ENCODE measurements at places on chromosomes 1 and 21.

GRCh38 chr1:185957441-185958363 is 223.5 kb downstream of the HMCN1 start:
- no peak for DNase-seq

DNA sequence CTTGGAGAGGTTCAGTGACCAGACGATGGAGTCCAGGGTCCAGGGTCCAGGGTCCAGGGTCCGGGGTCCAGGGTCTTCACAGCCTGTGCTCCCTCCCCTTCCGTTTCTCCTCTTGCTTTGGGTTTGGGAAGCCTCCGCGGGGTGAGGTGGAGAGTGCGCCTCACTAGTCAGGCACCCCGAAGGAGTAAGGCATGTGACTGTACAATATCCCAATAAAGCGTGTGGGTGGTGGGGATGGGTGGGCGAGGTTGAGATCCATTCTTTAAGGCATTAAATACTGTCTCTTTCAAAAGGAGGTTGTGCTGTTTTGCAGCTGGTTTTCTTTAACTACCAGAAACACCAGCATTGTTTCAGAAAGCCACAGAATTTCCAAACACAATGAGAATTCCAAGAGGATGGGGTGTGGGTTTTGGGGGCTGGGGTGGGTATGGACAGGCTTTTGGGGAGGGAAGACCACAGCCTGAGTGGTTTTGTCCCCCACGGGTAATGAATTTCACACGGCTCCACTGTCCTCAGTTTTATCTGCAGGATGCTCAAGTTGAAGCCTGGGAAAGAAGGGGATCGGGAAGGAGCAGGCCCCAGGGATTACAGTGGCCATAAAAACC is 65.7 kb downstream of the KIF26B start:
- no peak for DNase-seq

DNA sequence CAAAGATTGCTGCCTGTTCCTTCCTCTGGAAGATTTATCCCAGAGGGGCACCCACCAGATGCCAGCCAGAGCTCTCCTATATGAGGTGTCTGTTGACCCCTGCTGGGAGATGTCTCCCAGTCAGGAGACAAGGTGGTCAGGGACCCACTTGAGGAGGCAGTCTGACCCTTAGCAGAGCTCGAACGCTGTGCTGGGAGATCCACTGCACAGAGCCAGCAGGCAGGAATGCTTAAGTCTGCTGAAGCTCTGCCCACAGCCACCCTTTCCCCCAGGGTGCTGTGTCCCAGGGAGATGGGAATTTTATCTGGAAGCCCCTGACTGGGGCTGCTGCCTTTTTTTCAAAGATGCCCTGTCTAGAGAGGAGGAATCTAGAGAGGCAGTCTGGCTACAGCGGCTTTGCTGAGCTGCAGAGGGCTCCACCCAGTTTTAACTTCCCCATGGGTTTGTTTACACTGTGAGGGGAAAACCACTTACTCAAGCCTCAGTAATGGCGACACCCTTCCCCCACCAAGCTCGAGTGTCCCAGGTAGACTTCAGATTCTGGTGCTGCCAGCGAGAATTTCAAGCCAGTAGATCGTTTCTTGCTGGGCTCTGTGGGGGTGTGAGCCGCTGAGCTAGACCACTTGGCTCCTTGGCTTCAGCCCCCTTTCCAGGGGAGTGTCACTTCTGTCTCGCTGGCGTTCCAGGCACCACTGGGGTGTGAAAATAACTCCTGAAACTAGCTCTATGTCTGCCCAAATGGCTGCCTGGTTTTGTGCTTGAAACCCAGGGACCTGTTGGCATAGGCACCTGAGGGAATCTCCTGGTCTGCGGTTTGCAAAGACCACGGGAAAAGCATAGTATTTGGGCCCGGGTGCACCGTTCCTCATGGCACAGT is 51.1 kb upstream of the PDC start:
- peak; percentile 52 for DNase-seq

GRCh38 chr1:192445839-192446489 is 129.2 kb downstream of the RGS21 start:
- DNase-seq: peak; percentile 57

GRCh38 chr1:231355171-231355570 is 17.1 kb downstream of the SPRTN start:
- no peak for DNase-seq

DNA sequence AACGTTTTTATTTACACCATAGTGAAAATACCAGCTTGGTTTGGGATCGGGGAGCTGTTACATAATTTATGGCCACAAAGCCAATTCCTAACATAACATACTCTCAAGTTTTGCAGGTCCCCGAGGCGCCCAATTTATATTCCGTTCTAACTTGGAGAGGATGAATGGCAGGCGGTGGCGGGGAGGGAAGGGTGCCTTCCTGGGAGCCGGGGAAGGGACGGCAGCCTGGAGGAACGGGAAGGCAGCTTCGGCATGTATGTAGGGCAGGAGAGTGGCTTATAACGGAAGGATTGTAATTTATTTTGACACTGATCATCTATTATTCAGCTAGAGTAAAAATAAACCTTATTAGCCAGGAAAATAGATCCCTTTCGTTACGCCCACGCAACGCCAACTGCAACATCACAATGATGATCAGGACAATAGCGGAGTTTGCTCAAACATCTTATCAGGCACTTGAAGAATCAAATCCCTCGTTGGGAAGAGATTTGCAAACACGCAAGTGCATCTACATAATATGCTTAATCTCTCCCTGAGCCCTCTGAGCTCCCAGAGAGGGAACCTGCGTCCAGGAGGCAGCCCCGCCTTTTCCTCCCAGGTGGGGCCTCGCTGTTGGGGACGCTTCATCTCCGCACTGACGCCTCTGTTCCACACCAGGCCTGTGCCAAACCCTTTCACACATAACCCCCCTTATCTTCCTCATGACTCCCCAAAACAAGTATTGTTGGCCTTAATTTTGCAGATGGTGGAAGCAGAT is 93.7 kb upstream of the C1orf174 start:
- DNase-seq: no peak

- no peak for DNase-seq
These were observed 31.8 kb upstream of the SLFNL1 start for GRCh38 chr1:41053316-41053715.

DNA sequence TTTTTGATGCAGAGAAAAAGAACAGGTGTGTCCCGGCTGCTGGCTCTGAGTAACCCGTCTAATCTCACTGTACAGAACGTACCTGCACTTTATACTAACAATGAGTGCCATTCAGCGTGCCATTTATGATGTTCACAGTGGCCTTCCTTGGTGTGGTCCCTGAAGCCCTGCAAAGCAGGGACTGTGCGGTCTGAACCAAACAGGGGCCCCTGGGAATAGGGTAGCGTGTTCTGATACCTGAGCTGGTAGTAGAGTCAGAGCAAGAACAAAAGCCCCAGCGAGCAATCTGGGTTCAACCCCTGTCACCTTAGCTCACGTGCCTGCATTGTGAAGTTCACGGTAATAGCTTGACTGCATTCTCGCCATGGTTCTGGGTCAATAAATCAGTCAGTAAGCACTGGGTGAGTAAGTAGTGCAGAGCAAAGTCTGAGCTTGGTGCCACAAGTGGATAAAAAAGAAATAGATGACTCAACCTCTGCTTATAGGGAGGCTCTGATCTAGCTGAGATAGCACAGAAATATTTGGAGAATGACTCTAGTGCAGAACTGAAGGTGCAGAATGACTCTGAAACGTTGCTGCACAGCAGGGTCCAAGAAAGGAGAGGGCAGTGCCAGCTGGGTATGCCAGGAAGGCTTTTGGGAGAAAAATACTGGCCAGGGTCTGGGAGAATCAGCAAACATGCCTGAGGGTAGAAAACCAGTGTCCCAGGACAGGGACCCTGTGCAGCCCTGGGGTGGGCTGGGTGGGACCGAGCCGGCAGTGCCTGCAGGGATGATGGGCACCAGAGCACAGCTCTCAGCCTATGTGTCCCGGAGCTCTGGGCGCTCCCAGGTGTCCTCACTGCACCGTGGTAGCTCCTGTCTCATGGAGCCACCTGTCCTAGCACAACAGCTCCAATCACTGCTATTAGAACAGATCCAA is 125.9 kb downstream of the RHOU start:
- no peak for DNase-seq

DNA sequence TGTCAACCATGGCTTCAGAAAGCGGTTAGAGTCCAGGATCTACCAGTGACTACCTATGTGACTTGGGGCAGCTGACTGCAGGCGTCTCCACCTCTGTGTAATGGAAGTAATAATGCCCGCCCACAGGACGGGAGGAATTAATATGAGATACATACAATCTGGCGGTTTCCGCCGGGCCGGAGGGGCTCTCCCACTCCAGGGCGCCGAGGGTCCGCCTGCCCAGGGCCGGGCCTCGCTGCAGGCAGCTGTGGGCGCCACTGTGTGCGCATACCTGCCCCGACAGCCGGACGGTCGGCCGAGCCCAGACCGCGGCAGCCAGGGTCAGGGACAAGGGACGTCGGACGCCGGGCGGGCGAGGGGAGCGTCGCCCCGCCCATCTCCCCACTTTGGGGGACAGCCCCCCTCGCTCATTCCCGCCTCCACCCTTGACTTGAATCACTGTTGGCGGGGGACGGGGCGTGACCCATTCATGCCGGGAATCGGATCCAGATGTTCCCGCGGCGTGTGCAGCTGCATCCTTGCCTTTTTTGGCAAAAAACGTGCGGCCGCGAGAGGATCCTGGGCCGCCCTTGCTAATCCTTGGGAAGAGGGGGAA is 6.0 kb upstream of the SF3A3 start:
- DNase-seq: peak; percentile 27

DNA sequence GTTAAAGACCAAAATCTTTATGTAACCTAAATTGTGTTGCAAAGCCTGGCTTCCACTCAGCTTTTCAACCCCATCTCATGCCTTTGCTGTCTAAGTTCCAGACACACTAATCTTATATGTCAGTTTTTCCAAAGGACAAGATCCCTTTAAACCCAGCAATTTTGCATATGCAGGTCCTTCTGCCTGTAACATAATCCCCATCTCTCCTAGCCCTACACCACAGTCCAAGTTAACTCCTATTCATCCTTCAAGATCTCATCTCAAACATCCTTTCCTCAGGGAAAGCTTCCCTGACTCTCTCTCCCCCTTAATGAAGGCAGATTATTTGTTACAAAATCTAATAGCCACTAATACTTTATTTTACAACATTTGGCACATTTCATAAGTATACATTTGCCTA is 366.3 kb downstream of the PLPP3 start:
- DNase-seq: no peak

DNA sequence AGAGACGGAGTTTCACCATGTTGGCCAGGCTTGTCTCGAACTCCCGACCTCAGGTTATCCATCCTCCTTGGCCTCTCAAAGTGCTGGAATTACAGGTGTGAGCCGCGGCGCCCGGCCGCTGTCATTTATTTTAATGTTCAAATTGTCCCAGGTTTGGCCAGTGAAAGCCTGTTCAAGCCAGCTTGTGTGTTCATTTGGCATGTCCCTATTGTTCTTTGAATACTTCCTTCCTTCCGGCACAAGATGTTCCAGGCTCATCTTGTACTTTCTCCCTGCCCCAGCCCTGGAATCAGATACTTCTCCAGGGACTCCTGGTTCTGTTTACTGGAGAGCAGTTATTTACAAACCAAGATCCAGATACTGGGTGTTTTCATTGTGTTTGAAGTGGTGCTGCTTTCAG is 37.0 kb downstream of the ZBTB8B start:
- no peak for DNase-seq

GRCh38 chr1:164701189-164701761 is 142.3 kb downstream of the PBX1 start:
- no peak for DNase-seq

DNA sequence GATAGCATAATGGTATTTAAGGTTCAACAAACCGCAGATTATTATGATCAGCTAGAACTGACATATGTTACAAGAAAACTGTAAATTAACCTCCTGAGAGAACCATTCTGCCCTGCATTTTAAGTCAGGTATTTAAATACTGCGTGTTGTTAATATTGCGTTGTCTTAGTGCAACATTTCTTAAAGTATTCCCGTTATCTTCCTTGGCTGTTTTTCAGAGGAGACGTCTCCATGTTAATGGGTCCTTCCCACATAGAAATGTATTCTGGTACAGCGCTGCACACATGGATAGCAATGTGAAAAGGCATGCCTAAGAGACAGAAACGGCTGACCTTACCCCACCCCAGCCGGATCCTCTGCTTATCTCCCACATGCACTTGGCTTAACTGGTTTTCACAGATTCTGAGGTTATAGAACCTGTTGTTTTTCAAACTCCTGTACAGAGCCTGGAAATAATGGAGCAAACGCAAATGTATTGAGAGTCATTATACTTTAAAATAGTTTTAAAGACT is 22.8 kb upstream of the DEGS1 start:
- DNase-seq: no peak

GRCh38 chr1:59639266-59639665 is 175.5 kb upstream of the HOOK1 start:
- DNase-seq: no peak

DNA sequence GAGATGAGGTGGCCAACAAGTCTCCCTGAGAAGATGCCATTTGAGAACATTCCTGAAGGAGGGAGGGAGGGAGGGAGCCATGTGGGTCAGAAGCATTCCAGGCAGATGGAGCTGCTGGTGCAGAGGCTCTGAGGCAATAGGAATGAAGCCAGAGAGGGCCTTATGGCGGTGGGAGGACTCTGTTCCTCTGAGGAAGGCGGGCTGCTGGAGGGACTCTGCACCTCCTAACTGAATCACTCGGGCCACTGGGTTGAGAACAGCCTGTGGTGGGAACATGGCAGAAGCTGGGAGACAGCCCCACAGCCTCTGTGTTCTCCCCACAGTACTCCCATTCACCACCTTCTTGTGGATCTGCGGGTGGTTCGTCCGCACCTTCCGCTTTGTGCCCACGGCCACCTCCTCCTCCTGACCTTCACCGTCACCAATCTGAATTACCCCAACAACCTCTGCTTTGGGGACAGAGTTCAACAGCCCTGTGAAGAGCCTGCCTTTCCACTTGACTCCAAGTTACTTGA is 2.4 kb upstream of the TMEM125 start:
- no peak for DNase-seq

GRCh38 chr21:43728154-43728466 is 9.2 kb downstream of the PDXK start:
- no peak for DNase-seq

DNA sequence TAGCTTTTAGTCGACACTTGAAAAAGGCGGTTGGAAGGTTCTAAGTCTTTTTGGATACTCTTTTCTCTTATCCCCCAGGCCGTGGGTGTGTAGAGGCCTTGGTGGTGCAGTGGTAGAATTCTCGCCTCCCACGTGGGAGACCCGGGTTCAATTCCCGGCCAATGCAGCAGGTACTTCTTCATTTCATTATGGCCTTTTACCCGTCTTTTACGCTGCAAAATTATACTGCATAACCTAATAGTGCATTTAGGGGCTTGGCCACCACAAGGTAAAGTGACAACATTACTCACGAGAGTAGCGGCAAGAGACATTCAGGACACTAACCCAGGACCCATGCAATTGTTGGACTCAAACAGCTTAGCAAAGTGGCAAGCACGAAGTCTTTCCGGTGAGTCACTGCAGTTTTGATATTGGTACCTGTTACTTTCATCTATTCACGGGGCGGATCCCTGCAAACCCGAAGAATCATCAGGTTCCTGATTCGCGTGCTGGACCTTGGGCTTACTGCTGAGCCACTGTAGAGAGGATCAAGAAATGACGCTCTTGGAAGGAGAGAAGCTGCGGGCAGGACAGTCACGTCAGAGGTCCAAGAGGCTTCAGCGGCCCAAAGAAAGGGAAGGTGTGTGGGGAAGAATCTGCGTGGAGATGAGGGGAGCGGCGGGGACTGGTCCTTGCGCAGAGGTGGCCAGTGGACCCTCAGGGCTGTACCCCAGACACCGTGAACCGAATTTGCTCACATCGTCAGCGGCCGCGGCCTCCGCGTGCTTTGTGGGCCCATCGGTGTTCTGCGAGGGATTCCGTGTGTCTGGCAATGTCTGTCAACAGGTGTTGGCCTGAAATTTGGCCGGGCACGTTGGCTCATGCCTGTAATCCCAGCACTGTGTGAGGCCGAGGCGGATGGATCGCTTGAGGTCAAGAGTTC is 12.9 kb upstream of the RNU1-4 start:
- DNase-seq: no peak

GRCh38 chr1:54808443-54809207 is 7.5 kb upstream of the TTC22 start:
- no peak for DNase-seq
